ENCODE measurements at places on chromosomes 5 and 9.

DNA sequence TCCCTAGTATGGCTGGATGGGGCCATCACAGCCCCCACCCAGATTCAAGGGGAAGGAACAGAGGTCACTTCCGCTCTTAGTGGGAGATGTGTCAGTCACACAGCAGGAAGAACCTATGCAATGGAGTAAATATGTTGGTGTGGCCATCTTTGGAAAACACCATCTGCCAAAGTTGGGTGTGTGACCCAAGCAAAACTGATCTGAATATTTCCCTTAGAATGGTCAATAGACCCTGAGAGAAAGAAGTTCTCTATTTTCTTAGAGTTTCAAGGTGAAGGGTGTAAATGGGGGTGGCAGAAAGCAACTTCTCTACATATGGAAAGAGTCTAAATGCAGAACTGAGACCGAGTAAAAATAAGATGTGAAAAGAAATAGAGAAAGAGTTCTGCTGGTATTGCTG lies 212.7 kb downstream of the ESM1 start:
- DNase-seq = no peak

DNA sequence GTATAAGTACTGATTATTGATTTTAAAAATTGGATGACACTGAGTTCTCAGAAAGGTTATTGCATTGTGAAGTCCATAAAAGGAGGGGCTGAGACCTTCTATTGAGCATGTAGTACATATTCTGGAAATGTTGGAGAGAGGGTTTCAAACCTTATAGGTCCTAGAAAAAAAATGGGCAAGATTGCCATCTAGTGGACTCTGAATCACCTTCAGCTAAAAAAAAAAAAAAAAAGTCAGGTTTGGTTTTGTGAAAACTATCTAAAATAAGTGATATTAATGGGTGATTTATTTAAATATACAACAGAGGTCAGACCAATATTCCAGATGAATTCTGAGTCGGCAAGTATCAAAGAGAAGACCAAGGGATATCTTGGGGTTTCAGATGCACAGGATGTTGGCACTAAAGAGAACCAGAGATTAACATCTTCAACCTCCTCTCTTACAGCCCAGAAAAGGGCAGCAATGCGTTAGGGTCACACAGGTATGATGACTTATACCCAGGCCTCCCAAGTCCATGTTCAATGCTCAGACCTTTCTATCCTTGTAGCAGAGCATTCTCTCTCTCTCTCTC lies 109.8 kb upstream of the NMUR2 start:
- DNase-seq = no peak

GRCh38 chr5:134920848-134921575 lies 16.1 kb downstream of the PCBD2 start:
- DNase-seq = no peak

- DNase-seq = no peak
Observed at GRCh38 chr5:157312492-157312891, 46.6 kb downstream of the CYFIP2 start.

DNA sequence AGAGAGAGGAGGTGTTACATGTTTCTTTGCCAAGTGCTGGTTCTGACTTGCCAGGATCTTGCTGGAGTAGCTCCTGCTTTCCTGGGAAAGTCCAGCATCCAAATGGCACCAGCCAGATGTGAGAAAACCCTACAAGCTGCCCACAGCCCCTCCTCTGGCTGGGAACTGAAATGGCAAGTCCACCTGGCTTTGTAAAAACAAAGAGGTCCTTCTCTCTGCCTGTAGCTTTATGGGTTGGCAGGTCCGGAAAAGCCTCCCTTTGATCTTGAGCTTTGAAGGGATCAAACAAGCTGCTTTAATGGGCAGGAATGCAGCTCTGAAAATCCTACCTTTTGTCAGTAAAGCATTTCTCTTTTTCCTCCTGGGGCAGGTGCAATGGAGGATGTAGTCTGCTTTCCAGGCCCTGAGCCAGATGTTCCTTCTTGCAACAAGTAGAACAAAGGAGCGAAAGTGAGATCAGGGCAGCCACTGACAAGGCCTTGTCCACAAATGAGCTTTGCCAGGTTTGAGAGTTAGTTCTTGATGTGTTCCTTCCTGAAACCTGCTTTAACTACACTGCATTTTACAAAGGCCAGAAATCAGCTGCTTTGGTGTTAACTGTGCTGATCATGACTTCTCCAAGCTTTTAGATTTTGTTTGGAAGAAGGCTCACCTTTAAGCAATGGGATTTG lies 456.7 kb downstream of the ZNF608 start:
- no peak for DNase-seq

GRCh38 chr5:165757791-165758190 lies 2252.4 kb downstream of the MAT2B start:
- no peak for DNase-seq

GRCh38 chr5:86407711-86408110 lies 210.0 kb upstream of the COX7C start:
- no peak for DNase-seq

GRCh38 chr5:84506625-84507024 lies 121.9 kb upstream of the EDIL3 start:
- no peak for DNase-seq

GRCh38 chr9:84667571-84668195 lies 1.8 kb upstream of the NTRK2 start:
- DNase-seq = no peak

DNA sequence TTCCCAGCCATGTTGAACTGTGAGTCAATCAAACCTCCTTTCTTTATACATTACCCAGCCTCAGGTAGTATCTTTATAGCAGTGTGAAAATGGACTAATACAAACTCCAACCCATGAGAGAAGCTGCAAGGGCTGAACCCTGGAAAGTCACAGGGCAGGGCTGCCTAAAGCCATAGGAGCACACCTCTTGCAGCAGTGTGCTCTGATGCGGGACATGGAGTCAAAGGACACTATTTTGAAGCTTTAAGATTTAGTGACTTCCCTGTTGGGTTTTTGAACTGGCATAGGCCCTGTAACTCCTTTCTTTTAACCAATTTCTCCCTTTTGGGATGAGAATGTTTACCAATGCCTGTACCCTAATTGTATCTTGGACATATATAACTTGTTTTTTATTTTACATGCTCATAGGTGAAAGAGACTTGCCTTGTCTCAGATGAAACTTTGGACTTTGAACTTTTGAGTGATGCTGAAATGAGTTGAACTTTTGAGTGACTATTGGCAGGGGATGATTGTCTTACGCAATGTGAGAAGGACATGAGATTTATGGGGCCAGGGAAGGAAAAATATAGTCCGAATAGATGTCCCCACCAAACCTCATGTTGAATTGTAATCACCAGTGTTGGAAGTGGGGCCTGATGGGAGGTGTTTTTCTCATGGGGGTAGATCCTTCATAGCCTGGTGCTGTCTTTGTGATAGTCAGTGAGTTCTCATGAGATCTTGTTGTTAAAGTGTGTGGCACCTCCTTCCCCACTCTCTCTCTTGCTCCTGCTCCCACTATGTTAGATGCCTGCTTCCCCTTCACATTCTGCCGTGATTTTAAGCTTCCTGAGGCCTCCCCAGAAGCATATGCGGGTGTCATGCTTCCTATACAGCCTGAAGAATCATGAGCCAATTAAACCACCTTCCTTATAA lies 159.5 kb upstream of the SPEF2 start:
- no peak for DNase-seq

- no peak for DNase-seq
Observed at GRCh38 chr5:171724468-171725204, 61.0 kb upstream of the SMIM23 start.

DNA sequence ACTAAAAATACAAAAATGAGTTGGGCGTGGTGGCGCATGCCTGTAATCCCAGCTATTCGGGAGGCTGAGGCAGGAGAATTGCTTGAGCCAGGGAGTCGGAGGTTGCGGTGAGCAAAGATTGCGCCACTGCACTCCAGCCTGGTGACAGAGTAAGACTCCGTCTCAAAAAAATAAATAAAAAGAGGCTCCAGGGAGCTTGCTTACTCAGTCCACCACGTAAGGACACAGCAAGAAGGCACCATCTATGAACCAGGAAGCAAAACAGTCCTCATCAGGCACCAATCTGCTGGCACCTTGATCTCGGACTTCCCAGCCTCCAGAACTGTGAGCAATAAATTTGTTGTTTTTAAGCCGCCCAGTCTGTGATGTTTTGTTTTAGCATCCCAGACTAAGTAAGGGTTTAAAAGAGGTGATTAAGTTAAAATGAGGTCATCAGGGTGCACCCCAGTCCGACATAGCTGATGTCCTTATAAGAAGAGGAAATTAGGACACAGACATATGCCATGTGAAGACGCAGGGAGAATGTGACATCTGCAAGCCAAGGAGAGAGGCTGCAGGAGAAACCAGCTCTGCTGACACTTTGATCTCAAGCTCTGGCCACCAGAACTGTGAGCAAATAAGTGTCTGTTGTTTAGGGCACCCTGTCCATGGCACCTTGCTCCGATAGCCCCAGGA lies 45.9 kb downstream of the C9orf50 start:
- DNase-seq = no peak

GRCh38 chr9:16105168-16106020 lies 552.6 kb downstream of the CCDC171 start:
- DNase-seq = no peak

DNA sequence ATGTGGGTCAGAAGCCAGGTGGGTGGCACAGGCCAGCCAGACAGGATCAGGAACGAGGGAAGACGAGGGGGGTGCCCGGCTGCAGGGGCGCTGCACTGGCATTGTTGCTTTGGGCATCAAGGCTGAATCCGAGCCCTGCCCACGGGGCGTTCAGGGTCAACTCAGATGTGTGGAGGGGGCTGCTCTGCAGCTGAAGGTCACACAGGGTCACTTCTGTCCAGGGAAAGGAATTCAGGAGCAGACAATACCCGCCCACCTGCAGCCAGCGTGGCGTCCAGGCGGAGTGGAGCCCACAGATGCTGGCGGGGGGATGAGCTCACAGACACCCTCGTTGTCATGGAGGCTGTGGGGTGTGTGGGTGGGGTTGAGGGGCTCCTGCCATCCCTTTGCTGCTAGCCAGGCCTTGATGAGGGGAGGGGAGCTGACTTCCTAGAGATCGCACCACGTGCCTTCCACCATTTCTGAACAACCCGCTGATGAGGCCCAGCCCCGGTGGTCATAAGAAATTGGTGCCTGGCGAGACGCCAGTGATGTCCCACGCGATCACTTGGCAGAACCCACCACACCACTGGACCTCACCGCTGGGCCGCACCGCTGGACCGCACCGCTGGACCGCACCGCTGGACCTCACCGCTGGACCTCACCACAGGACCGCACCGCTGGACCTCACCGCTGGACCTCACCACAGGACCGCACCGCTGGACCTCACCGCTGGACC lies 31.2 kb downstream of the MRPL36 start:
- no peak for DNase-seq

DNA sequence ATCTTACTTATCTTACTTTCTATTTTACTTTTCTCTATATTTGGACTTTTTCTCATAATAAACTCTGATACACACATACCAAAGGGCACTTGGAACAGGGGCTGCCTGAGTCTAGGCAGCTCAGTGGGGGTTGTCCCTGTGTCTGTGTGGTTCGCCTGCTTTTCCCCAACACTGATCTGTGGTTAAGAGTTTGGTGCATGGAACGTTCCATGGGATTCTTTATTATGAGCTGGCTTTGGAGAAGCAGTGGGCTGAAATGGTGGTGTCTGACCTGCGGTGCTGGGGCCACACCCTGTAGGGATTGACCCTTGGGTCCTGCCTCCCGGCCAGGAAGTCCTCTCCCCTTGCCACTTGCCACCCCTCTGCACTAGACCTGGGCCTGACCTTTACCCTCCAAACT lies 47.4 kb downstream of the ANKRD33B start:
- no peak for DNase-seq

DNA sequence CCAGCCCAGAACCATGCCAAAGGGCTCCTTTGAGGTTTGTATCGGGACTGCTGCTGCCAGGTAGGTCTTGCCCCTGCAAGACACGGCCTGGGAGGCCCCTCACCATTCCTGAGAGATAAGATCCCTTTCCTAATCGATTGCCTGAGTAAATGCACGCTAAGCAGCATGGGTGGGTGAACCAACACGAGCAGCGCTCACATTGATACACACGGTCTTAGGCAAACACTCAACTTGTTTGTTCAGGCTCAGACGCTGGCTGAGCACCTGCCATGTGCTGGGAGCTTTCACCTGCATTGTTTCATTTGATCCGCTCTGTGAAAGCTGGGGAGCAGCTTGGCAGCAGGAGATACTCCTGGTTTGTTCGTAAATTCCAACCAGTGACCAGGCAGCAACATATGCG lies 76.9 kb upstream of the NEURL1B start:
- DNase-seq = no peak

DNA sequence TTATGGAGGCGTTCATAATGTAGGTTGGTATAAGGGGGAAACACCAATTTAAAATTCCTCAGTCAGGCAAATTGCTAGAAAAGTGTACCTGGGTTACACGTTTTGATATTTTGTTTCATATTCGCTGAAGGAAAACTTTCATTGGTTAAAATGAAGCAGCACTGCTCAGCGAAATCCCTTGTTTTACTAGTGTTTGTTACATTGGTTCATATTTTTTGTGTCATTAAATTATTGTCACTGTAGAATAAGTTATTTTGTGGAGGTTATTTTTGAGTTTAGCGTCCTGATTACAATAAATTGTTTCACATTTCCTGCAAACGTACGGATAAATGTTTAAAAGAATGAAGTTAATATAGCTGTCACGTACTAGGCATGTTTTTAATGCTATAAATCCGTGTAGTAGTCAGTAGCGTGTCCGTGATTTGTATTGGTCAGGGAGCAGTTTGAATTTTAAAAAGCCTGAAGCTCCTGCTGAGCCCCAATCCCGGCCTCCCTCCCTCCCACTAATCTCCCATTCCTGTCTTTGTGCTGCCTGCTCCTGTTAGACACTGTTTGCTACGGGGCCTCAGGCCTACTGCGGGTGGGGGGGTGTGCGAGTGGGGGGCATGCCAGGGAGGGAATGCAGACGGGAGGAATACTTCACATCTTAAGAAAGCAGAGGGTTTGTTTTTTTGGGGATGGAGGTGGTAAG lies 2.0 kb downstream of the NIPBL start:
- DNase-seq = no peak

DNA sequence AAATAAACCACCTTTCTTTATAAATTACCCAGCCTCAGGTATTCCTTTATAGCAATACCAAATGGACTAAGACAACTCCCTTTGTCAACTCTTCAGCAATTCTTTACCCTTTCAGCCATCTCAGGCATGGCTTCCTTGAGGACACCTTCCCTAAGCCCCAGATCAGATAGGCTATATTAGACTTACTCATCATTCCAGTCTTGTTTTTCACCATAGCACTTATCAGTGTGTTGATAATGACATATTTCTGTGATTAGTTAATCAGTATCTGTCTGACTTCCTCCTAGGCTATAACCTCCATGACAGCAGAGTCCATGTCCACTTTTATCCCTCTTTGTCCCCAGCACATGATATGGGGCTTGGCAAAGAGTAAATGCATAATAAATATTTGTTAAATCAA lies 238.1 kb downstream of the ACTL7B start:
- DNase-seq = no peak

Measured in stimulated activated CD8-positive, alpha-beta memory T cell treated with anti-CD3 and anti-CD28 coated beads, Interleukin-15, amount 100 ng/mL, for 48 hours (primary cell).